Fibroblast of skin of right biceps (primary cell): ENCODE measurements at places on chromosomes 2 and 18.

- no peak for DNase-seq
Observed at GRCh38 chr2:223921204-223921603, 23.9 kb downstream of the WDFY1 start.

DNA sequence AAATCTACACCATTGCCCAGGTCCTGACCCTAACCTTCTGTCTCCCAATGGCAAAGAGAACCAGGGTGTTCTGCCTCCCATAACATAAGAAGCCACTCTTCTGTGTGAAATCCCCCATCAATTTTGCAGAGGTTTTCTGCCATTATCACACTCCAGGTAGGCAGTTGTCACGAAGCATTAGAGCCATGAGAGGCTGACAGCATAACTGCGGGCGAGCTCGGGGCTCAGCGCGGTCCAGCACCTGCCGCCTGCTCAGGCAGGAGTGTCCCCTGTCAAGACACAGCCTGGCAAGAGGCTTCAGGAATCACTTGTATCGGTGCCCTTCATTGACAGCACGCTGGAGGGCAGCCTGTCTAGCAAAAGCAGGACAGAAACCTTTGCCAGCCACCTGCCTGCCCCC lies 251.2 kb downstream of the SATB2 start:
- no peak for DNase-seq

- DNase-seq: no peak
Observed at GRCh38 chr18:37304012-37304680, 261.5 kb downstream of the CELF4 start.

GRCh38 chr18:11002796-11003195 lies 146.6 kb downstream of the PIEZO2 start:
- no peak for DNase-seq

GRCh38 chr18:2554696-2555095 lies 16.6 kb downstream of the METTL4 start:
- no peak for DNase-seq

DNA sequence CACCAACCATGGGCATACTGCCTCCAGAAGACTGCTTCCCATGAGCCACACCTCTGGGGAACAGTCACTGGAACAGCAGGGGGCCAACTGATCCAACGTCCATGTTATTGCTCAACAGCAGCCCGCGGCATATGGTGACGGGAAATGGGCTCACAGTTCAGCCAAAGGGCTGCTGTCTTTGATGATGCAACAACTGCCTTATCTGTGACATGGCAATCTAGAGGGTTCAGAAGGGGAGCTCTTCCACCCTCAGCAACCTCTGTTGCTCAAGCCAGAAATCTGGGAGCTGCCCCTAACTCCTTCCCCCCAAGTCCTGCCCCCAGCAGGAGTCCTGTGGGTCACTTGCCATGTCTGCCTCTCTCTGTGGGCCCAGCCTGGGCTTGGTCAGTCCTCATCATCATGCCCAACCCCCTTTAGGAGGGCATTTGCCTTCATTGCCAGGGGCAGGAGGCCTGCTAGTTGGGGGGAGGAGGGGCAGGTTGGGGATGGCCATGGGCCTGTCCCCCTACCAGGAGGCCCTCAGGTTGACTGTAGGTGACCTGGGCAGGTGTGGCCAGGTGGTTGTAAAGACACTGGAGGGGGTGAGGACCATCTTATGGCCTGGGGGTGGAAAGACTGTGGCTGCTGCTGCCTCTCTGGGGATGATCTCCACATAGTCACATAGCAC lies 212.9 kb downstream of the CYP26B1 start:
- DNase-seq: peak; percentile 66

DNA sequence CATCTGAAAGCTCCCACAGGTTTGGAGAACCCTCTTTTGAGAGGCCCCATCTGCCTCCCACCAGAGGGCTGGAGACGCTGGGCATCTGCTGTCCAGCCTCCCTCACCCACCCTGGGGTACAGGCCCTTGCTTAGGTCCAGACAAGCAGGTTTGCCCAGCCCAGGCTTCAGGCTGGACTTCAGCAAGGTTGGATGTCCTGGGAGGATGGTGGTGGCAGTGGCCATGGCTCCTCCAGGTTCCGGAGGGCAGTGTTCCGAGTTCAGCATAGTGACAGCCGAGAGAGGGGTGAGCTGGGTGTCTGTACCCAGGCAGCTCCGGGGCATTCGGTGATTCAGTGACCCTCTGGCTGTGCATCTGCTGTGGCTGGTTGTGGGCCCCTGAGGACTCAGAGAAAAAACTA lies 58.2 kb upstream of the HDAC4 start:
- DNase-seq: no peak

GRCh38 chr2:71555798-71556454 lies 102.6 kb downstream of the DYSF start:
- DNase-seq: no peak

GRCh38 chr2:155872396-155872795 lies 460.1 kb downstream of the NR4A2 start:
- no peak for DNase-seq

DNA sequence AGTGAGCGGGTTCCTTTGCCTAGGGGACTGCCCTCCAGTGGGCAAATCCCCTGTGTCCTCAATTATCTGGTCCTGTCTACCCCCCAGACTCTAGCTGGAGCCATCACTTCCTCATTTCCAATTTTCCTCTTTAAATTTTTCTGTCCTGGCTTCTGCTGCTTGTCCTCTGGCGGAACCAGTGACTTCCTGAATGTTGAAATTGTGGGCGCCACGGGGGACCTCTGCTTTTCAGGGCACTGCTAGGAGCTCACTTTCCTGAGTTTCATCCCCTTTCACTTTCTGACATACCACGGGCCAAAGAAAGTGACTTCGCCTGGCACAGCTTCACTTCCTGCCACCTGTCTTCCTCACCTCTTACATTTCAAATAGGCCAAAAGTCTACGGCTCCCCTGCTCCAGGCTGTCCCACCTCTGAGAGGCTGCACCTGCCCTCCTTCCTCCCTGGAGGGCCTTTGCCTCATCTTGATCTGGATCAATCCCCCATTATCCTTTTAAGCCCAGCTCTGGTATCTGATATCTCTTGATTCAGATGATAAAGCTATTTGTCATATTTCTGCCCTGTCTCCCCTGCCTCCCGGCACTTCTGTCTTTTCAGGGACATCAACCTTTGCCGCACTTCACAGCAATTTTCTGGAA lies 1.4 kb upstream of the MARCO start:
- no peak for DNase-seq

DNA sequence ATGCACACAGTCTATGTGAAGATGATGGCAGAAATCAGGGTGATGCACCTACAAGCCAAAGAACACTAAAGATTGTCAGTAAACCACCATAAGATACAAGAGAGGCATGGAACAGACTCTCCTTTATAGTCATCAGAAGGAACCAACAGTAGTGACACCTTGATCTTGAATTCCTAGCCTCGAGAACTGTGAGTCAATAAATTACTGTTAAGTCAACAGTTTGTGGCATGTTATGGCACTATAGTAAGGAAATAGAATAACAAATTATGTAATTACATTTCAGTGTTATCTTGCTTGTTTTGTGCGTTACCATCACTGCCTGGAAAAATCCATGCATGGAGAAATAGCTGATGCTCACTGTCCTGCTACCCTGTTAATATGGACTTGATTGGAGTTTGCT lies 110.2 kb upstream of the LRP1B start:
- no peak for DNase-seq

DNA sequence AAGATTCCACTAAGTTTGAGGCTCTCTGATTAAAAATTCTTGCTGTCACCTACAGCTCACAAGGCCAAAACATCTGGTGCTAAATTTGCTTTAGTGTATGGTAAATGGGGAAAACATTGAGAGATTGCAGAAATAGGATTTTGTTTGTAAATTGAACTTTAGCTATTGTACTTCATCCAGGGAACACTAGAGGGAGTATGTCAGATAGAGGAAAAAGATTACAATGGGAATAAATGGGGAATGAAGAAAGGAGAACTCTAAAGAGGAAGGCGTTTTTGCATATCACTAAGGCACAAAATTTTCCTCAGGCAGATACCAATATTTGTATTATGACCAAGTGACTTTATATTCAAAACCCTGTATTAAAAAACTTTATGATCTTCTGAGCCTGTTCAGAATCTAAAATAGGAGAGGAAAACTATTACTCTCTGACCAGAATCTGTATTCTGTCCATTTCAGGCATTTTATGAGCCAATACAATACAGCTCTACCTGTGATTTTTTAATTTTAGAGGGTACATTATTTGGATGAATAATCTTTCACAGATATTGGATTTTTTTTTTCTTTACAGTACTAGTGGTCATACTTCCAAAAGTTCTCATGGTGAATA lies 52.3 kb upstream of the ITGB6 start:
- peak; percentile 46 for DNase-seq

- no peak for DNase-seq
Observed at GRCh38 chr18:52441794-52442193, 101.8 kb downstream of the DCC start.

DNA sequence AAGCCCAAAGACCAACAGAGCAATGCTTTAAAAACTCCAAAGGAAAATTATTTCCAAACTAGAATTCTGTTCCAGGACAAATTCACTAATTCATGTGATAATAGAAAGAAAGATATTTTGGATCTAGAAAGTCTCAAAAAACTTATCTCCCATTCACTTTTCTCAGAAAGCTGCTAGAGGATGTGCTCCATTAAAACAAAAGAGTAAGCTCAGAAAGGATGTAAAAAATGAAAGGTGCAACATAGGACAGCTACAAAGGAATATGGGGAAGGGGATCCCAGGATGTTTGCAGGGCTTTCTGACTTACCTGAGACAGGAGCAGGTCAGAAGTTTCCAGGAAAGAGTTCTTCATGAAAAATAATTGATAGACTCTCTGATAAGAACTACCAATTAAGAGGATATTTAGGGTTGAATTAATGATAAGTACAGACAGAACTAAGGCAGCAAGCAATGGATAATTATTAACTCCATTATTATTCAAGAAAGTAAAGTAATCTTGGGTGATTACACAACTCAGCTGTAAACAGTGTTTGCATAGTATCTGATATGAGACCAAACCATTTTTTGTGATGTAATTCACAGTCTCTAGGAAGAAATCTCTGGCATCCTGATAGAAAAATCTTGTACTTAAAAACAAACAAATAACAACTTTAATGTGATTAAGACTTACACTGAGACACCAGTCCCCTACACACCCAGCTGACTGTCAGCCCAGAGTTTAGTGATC lies 20.9 kb downstream of the LYG1 start:
- no peak for DNase-seq

DNA sequence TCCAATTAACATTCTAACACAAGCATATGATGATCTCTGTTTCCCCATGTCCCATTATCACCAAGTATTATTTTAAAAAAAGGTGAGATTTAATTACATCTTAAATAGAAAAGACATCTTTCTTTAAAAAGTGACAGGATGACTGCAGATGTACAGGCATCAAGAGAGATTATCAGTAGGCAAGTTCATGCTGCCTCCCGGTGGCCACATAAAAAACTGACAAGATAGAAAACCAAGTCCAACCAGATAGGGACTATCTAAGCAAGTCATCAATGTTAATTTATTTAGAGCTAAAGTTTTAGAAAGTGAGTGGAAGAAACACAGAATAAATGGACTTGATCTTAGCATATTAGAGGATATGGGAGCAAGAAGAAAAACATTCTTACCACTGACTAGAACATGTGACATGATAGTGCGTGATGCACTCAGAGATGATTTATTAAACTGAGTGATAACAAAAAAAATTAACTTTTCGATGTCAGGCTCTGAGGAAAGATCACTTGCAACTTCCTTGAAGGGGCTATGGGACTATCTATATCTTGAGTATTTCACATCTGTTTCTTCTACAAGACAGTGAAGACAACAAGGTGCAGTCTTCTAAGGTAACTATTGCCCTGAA lies 5.4 kb upstream of the TDRD15 start:
- peak; percentile 12 for DNase-seq

GRCh38 chr2:151651274-151651673 lies 83.0 kb downstream of the NEB start:
- no peak for DNase-seq

- no peak for DNase-seq
Observed at GRCh38 chr2:218536804-218537494, 31.2 kb downstream of the USP37 start.

- DNase-seq: no peak
Observed at GRCh38 chr2:28995765-28996750, 15.0 kb downstream of the TOGARAM2 start.

DNA sequence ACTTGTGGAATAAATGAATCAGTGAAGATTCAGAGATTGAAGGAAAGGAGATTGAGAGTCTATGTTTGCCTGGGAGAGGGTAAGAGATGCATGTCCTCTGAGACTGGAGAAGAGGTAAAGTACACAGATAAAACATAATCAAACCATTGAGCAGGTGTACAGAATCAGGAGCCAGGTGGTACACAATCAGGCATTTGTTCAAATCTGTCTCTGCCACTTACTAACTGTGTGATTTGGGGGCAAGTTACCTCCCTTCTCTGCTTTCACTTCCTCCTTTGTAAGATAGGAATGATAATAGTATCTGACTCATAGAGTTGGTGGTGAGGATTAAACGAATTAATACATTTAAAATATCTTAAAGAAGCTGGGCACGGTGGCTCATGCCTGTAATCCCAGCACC lies 94.0 kb downstream of the CDK15 start:
- DNase-seq: peak; percentile 50

- DNase-seq: peak; percentile 13
Observed at GRCh38 chr2:196546151-196546919, 93.2 kb upstream of the CCDC150 start.

- DNase-seq: no peak
Observed at GRCh38 chr2:240789051-240789453, 31.0 kb downstream of the KIF1A start.

- no peak for DNase-seq
Observed at GRCh38 chr2:380221-380620, 92.3 kb upstream of the ALKAL2 start.

GRCh38 chr2:30208453-30208852 lies 22.9 kb upstream of the LBH start:
- peak; percentile 74 for DNase-seq

- DNase-seq: no peak
Observed at GRCh38 chr2:85423525-85423924, 5.0 kb downstream of the SH2D6 start.

- peak; percentile 42 for DNase-seq
Observed at GRCh38 chr2:151716721-151717120, 17.6 kb downstream of the NEB start.

GRCh38 chr2:66867063-66867441 lies 432.1 kb downstream of the MEIS1 start:
- peak; percentile 57 for DNase-seq

- DNase-seq: no peak
Observed at GRCh38 chr2:127574656-127575055, 39.2 kb downstream of the MYO7B start.

DNA sequence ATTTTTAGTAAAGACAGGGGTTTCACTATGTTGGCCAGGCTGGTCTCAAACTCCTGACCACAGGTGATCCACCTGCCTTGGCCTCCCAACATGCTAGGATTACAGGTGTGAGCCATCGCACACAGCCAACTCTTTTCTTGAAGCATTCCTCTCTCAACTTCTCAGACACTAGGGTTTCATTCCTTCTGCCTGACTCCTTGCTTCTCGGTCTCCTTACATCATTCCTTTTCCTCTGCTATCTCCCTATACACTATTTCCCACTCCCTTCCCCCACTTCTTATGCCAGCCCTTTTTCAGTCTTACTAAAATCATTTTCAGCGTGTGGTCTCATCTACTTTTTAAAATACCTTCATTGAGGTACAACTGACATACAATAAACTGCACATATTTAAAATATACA lies 6.1 kb downstream of the SOS1 start:
- peak; percentile 32 for DNase-seq

- DNase-seq: peak; percentile 16
Observed at GRCh38 chr2:85326406-85327159, 1.2 kb downstream of the TGOLN2 start.

GRCh38 chr2:68715353-68716041 lies 19.1 kb upstream of the ARHGAP25 start:
- peak; percentile 49 for DNase-seq

GRCh38 chr2:46669996-46670793 lies 190.8 kb downstream of the TMEM247 start:
- peak; percentile 86 for DNase-seq
